GM12878 (cell line): ENCODE measurements at places on chromosomes 16 and 17. TPM values are rescaled to one million over a fixed set of nuclear protein-coding genes. Genes with fewer than 3 reads are reported as not detected.

DNA sequence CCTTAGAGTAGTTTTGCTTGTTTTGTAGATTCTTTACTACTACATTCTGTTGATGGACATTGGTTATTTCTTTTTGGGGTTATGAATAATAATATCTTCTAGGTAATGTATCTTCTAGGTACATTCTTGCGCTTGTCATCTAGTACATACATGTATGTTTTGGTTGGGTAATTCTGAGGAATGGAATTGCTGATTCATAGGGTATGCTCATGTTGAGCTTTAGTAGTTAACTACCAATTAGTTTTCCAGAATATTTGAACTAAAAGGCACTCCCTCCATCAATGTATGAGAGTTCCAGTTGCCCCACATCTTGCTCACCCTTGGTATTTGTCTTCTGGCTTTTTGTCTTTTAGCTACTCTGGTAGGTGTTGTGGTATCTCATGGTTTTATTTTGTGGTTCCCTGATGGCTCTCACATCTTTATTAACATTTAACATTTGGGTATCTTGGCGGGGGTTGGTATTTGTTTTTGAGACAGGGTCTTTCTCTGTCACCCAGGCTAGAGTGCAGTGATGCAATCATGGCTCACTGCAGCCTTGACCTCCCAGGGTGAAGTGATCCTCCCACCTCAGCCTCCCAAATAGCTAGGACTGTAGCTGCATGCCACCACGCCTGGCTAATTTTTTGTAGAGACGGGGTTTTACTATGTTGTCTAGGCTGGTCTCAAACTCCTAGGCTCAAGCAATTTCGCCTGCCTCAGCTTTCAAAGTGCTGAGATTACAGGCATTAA is 47.1 kb downstream of the SLC6A4 start:
- no peaks in the 10 kb centered on the region for H3K4me1 ChIP-seq
- no peak overlapping the region for H3K27ac ChIP-seq
- no peaks in the 10 kb centered on the region for H3K27me3 ChIP-seq
- H3K36me3 ChIP-seq = peaks cover 15% of the 10 kb centered on the region

- H3K36me3 ChIP-seq = peaks cover 2% of the 10 kb centered on the region
- DNase-seq = no peak
- H3K27me3 ChIP-seq = no peaks in the 10 kb centered on the region
- peaks cover 18% of the 10 kb centered on the region for H3K4me1 ChIP-seq
Observed at GRCh38 chr17:81247339-81247990, 8.3 kb downstream of the NDUFAF8 start.

DNA sequence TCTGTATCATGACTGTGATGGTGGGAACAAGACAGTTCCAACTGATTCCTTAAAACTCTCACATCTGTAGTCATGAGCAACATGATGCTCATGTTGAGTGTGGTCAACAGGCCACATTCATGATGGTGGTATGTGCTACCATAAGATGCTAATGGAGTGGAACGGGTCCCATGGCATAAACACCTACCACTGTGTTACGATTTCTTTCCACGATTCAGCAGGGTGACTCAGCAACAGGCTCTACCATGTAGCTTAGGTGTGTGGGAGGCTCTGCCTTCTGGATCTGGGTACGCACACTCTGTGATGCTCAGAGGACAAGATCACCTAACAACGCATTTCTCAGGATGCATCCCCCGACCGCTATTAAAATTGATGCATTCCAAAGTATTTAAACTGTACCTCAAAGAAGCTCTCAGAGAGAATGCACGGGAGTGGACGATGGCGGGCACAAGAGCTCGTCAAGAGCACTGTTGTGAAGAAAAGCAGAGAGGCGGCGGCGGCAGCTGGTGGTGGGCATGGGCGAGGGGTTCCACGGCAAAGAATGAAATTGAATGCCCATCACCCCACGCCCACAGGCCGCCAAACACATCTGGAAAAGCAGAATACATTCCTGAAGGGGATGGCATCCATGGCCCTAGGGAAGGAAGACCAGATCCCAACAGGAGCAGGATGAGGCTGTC is 133.3 kb downstream of the ZNF778 start:
- DNase-seq = no peak
- peaks cover 9% of the 10 kb centered on the region for H3K36me3 ChIP-seq
- no peaks in the 10 kb centered on the region for H3K27me3 ChIP-seq
- H3K27ac ChIP-seq = no peak overlapping the region
- H3K4me3 ChIP-seq = no peak overlapping the region
- H3K4me1 ChIP-seq = peaks cover 11% of the 10 kb centered on the region

DNA sequence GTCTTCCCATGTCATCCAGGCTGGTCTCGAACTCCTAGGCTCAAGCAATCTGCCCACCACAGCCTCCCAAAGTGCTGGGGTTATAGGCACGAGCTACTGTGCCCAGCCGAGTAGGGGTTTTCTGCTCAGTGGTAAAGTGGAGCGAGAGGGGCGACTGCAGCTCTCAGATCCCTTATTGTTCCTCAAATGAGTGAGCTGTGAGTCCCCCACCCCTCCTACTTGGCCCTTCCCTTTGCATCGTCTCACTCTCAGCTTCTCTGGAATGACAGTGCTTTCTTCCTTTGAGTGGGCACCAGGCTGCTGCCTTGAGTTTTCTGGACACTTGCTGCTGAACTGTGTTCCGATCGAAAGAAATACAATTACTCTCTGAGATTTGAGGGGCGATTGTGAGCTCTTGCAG is 63.5 kb downstream of the MSI2 start:
- no peak overlapping the region for H3K4me3 ChIP-seq
- no peak overlapping the region; the same call in 1 of the 2 replicates for H3K27ac ChIP-seq
- H3K36me3 ChIP-seq = peaks cover 3% of the 10 kb centered on the region; the same call in 1 of the 2 replicates

DNA sequence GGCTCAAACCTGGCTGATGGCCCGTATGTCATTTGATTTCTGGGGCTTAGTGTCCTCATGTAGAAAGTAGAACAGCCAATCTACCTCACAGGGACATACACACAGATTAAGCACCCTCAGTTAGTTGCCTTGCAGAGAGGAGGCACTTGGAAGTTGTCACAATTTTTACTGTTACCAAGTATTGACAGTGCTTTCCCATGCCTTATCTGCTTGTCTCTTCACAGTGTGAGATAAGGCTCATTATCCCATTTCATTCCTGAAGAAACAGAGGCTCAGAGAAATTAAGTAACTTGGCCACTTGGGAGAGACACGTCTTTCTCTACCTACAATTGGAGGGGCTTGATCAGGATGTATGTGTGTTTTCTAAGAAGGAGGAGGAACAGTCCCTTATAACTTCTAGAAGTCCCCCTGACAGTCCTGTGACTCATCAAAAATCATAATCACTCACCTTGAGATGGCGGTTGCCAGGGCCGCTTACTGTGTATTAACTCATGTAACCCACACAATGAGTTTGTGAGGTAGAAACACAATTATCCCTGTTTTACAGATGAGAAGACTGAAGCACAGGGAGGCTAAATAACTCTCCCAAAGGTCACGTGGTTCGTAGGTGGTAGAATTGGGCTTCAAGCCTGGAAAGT is 56.9 kb upstream of the LHX1 start:
- no peak overlapping the region for H3K4me3 ChIP-seq
- H3K36me3 ChIP-seq = no peaks in the 10 kb centered on the region
- H3K27me3 ChIP-seq = peaks cover 2% of the 10 kb centered on the region; the same call in 1 of the 2 replicates
- H3K4me1 ChIP-seq = no peaks in the 10 kb centered on the region
- DNase-seq = no peak
- no peak overlapping the region for H3K27ac ChIP-seq

DNA sequence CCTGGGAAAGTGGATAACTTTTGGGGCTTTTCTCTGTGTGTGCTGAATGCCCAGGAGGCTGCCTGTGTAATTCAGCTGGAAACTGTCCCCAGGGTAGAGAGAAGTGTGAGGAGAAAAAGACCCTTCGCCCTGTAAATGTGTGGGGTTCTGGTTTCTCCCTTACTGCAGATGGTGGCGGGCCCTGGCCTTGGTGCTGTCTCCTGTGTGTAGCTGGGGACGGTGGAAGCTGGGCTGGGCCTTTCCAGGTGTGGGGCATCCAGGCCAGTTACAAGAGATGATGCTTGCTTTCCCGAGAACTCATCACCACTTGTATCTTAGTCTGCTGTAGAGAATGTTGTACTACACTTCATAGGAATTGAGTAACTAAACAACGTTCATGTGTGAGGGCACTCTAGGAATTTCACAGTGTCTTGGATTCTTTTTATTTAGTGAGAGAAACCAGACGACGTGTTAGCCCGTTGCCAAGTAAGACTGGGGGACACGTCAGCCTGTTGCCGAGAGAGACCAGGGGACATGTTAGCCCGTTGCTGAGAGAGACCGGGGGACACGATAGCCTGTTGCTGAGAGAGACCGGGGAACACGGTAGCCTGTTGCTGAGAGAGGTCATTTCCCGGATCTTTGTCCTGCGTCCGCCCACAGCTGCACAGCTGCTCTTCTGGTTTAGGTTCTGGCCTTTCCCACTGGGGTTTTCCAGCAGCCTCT is 43.1 kb downstream of the TBCD start:
- no peak overlapping the region for H3K27ac ChIP-seq
- DNase-seq = no peak
- no peaks in the 10 kb centered on the region for H3K27me3 ChIP-seq
- no peaks in the 10 kb centered on the region for H3K4me1 ChIP-seq

DNA sequence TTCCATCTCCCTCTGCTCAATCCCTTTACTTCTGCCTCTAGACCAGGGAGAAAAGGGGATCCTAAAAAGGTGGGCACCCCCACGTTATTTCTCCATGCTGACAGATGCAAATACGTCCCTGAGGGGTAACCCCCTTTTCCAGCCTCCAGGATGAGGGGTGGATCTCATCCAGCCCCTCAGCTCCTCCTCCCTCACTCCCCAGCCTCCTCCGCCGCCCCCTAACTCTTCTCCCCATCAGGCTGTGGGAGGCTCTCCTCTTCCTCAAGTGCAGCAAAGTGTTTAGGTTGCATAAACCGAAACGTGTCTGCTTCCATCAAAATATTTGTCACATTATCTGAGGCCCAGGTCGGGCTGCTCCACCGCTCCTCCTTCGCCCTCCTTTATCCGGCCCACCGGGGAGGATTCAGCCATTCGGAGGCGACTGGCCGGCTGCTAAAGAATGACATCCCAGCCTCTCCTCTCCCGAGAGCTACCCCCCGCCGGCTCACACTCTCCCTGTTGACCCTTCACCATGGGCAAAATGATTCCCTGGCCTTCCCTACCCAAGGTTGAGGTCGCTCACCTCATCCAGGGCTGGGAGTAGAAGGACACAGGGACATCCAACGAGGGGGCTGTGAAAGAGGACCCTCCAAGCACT is 1.2 kb upstream of the C1QL1 start:
- H3K4me3 ChIP-seq = no peak overlapping the region
- H3K27ac ChIP-seq = no peak overlapping the region
- peaks cover 40% of the 10 kb centered on the region for H3K27me3 ChIP-seq
- peaks cover 6% of the 10 kb centered on the region; the same call in 1 of the 2 replicates for H3K4me1 ChIP-seq

- H3K36me3 ChIP-seq = no peaks in the 10 kb centered on the region
- no peak for DNase-seq
- H3K4me1 ChIP-seq = no peaks in the 10 kb centered on the region
- no peak overlapping the region for H3K27ac ChIP-seq
- no peak overlapping the region for H3K4me3 ChIP-seq
- no peaks in the 10 kb centered on the region for H3K27me3 ChIP-seq
Observed at GRCh38 chr17:21239680-21240368, 13.4 kb downstream of the NATD1 start.

DNA sequence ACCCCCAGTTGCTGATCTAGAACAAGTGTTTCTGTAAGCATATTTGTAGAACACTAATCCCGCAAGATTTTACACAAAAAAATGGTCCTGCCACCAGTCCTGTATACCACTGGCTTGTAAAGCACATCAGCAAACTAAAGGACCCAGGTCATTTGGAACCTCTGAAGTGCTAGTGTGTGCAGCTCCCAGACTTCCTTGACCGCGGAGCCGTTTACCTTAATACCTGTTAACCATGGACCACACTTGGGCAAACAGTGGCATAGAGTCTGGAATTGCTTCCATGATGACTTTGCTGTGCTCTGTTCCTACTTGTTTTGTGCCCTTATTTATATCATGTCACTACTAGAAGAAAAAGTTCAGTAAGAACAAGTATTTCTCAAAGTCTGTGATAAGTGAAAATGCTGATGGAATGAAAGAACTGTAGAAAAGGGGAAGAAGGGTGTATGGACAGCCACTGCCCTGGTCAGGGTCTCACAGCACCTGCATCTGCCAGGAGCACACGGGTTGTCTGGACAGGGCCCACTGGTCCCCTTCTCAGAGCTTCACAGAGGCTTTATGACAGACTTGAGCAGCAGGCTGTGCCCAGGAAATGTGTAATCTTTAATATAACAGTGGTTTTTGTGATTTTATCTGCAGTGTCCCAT is 29.3 kb downstream of the ALDH3A2 start:
- no peaks in the 10 kb centered on the region; the same call in 1 of the 2 replicates for H3K36me3 ChIP-seq
- H3K4me3 ChIP-seq = no peak overlapping the region
- H3K27ac ChIP-seq = no peak overlapping the region
- no peaks in the 10 kb centered on the region for H3K27me3 ChIP-seq

- no peak overlapping the region for H3K27ac ChIP-seq
- no peak overlapping the region for H3K4me3 ChIP-seq
- H3K4me1 ChIP-seq = no peaks in the 10 kb centered on the region
Observed at GRCh38 chr17:49990921-49991320, 4.1 kb downstream of the DLX3 start.

DNA sequence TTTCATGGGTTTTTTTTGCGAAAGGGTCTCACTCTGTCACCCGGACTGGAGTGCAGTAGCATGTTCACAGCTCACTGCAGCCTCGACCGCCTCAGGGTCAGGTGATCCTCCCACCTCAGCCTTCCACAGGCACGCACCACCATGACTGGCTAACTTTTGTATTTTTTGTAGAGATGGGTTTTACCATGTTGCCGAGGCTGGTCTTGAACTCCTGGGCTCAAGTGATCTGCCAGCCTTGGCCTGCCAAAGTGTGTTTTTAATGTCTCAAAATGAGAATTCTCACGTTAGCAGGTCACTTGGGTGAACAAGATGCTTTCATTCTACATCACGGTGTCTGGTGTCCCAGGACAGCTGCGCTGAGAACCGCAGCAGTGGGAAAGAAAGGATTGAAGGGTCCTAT is 3.2 kb downstream of the FBXO31 start:
- H3K27me3 ChIP-seq = no peaks in the 10 kb centered on the region
- peak; percentile 17 for DNase-seq
- H3K4me3 ChIP-seq = peak overlapping the region; percentile 77
- H3K27ac ChIP-seq = peak overlapping the region; percentile 81

DNA sequence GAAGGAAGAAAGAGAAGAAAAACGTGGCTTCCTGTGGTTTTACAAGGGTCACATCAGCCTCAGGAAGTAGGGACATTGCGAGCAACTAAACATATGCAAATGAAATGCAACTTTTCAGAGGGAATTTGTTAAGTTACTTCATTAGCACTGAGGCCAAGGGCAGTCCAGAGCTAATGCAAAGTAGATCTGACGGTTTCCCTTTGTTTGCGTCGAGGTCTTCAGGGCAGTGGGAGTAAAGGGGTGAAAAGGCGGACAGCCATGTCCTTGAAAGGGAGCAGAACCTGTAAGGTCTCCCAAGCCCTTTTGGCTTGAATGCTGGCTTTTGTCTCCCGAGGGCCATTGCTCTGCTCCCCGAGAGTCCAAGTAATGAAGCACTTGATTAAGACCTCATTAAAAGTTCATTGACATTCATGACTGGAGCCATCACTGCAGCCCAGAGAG is 85.0 kb downstream of the PMP22 start:
- H3K27me3 ChIP-seq = no peaks in the 10 kb centered on the region
- no peak for DNase-seq
- H3K4me3 ChIP-seq = no peak overlapping the region
- H3K27ac ChIP-seq = no peak overlapping the region
- H3K4me1 ChIP-seq = no peaks in the 10 kb centered on the region

The KATNIP gene
- polyA plus RNA-seq = 6.0 and 8.6 TPM in 2 replicates

The NPIPA3 gene
- 1.2 TPM in 1 of 2 replicates, not detected in the other for polyA plus RNA-seq

The APOBR gene
- 0.15 and 0.25 TPM in 2 replicates for polyA plus RNA-seq

The ABI3 gene
- polyA plus RNA-seq = 105 and 111 TPM in 2 replicates

The KARS1 gene
- 312 and 315 TPM in 2 replicates for polyA plus RNA-seq

The MEIOC gene
- 0.28 and 0.47 TPM in 2 replicates for polyA plus RNA-seq

The ARL17B gene
- polyA plus RNA-seq = 24.9 and 25.1 TPM in 2 replicates

The CDH1 gene
- 15.3 and 17.0 TPM in 2 replicates for polyA plus RNA-seq
